ENCODE measurements at places on chromosomes 1 and 21. TPM values are rescaled to one million over a fixed set of nuclear protein-coding genes. Genes with fewer than 3 reads are reported as not detected.

The LACTBL1 gene
- not detected for total RNA-seq

The CNR2 gene
- total RNA-seq = not detected

The PAPPA2 gene
- total RNA-seq = 2.2 TPM

The TGFBR3 gene
- 123 TPM for total RNA-seq

The CASQ1 gene
- not detected for total RNA-seq

The SPATA45 gene
- total RNA-seq = not detected

The RPE65 gene
- total RNA-seq = not detected

The SLC44A3 gene
- 0.37 TPM for total RNA-seq

The KRTAP19-8 gene
- not detected for total RNA-seq

The CRYAA gene
- not detected for total RNA-seq

The ACTL8 gene
- total RNA-seq = 0.37 TPM

All from subcutaneous preadipocyte (primary cell).